Activated CD8-positive, alpha-beta memory T cell treated with anti-CD3 and anti-CD28 coated beads, Interleukin-2, amount 50 U/mL, for 4 hours (primary cell): ENCODE measurements at places on chromosomes 4 and X.

DNA sequence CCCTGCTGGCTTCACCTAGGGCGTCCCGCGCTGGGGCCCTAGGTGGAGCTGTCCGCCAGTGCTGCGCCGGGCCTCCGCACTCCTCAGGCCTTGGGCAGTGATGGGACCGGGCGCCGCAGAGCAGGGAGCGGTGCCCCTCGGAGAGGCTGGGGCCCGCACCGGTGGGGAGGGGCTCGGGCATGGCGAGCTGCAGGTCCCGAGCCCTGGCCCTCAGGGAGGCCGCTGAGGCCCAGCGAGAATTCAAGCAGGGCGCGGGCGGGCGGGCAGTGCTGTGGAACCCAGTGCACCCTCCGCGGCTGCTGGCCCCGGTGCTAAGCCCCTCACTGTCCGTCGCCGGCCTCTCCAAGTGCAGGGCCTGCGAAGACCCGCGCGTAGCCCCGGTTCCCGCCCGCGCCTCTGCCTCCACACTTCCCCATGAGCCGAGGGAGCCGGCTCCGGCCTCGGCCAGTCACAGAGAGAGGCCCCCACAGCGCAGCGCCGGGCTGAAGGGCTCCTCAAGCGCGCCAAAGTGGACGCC, 565.1 kb upstream of the NDST4 start:
- DNase-seq = no peak

DNA sequence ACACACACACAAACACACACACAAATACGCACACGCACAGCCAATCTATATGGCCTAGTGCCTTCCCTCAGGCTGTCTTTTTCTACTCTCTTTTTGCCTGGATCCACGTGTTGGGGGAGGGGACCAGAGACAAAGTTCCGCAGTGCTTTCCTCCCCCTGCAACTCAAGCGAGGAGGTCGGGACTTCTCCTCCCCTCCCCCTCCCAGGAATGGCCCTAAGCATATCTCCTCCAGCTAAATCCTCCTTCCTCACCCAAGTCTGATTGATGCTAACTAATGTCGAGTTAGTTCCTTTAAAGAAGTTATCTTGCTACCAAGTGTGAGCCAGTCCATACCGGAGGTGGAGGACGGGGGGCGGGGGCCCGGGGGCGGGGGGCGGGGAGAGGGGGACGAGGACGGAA, 141.2 kb upstream of the ZIC3 start:
- DNase-seq = no peak

DNA sequence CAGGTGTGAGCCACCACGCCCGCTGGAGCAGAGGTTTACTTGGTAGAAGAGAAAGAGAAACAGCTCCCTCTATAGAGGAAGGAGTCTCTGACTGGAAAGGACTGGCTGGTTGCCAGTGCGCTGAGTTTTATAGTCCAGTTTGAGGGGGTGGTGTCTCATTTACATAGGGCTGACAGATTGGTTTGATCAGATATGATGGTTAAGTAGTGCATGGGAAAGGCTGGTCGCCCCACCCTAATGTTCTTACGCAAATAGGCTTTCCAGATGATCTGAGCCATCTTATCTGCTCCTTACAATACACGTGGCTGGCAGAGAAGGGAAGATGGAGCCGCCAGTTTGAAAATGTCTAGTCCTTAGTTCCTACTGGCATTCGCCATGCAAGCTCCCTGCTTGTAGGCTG, 439.5 kb downstream of the NAF1 start:
- no peak for DNase-seq

DNA sequence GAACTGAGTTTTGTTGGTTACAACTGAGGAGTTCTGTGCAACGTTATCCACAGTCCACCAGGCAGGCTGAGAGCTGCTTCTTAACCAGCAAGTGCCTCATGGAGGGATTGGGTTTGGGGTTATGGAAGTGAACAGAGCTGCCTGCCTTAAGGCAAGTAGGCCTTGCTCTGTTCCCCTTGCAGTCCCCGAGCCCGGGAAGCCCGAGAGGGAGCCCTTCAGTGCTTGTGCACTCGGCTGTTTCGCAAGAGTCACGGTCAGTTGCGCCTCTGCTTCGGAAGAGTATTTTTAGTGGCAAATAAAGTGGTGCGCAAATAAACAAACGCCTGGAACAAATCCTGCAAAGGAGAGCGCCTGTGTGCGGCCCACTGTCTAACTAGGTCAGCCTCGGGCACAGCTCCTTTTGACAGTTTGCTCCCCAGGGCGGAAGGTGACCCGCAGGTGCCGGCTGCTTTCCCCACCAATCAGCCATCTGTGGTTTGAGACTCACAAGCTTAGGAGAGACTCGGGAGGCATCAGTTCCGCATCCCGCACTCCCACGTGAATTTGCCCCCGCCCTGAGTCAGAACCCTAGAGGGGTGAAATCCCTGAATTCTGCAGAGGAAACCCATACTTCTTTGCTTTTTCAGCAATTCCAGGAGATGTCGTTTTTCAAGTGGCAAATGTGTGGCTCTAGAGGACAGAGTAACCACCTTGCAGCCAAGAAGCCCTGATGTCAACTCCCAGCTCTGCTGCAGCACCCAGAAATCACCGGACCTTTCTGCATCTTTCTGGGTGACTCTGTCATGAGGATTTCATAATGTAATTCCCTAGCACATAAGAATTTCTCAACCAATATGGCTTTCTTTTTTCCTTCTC, 56.8 kb downstream of the LGI2 start:
- no peak for DNase-seq

- no peak for DNase-seq
Measured at GRCh38 chr4:173930329-173930967, 353.0 kb downstream of the FBXO8 start.

- no peak for DNase-seq
Measured at GRCh38 chr4:37138019-37138653, 106.4 kb upstream of the NWD2 start.

DNA sequence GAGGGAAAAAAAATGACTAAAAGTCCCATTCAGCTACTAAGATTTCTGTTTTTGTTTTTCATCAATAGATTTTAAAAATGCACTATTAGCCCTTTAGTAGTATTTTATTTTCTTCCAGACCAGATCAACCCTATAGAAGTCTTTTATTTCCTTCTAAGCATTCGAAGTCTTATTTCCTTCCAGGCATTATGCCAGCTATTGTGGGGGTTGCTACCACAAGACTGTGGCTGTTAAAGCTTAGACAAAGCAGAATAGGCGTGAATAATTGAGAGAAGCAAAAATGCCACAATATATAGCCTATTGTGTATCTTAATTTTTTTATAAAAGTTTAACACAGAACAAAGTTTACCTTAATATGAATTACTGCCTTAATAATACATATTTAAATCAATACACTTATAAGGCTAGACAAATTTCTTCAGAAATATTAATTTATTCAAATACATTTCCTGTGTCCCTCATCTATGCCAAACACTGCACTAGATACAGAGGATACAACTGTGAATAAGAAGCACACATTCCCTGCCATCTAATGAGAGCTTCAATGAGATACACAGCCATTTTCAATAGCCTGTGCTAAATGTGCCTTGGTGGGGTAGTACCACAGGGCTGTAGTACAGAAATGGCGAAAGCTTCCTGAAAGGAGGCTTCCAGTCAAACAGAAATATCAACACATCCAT, 33.1 kb downstream of the SLC10A7 start:
- DNase-seq = no peak

- no peak for DNase-seq
Measured at GRCh38 chr4:136841526-136841925, 690.8 kb downstream of the PCDH18 start.

DNA sequence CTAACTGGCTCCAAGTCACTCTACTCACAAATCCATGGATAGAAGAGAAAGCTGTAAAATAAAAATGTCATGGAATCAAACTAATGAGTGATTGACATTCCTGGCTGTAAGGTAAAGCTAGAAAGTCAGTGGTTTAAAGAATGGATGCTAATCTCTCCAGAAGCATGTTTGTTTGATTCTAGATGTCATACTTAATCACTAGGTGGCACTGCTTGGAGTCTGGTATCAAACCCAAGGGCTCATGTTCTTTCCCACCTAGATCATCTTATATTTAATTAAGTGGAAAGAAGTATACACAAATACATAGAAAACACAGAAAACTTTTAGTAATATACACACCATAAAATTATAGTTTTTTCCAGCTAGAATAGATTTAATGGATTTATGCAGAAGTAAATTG, 2666.6 kb downstream of the PCDH7 start:
- DNase-seq = no peak

GRCh38 chrX:39504850-39505259, 592.9 kb downstream of the BCOR start:
- DNase-seq = no peak

- no peak for DNase-seq
Measured at GRCh38 chrX:22912616-22913015, 87.1 kb upstream of the DDX53 start.

DNA sequence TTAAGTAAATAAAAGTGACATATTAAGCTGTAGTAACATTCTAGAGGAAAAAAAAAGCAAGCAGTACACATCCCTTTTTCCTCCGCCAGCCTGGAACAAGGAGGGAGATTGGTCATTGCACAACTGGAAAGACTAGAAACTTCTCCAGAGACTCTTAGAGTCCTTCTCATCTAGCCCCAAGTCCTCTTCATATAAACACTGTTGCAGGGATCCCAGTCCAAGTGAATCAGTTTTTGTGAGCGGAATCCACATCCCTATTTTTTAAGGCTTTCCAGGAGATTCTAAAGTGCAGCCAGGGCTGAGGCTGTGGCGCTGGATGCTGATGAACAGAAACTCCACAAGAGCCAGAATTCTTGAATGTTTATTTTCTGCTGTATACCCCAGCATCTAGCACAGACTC, 23.8 kb downstream of the REELD1 start:
- DNase-seq = no peak

DNA sequence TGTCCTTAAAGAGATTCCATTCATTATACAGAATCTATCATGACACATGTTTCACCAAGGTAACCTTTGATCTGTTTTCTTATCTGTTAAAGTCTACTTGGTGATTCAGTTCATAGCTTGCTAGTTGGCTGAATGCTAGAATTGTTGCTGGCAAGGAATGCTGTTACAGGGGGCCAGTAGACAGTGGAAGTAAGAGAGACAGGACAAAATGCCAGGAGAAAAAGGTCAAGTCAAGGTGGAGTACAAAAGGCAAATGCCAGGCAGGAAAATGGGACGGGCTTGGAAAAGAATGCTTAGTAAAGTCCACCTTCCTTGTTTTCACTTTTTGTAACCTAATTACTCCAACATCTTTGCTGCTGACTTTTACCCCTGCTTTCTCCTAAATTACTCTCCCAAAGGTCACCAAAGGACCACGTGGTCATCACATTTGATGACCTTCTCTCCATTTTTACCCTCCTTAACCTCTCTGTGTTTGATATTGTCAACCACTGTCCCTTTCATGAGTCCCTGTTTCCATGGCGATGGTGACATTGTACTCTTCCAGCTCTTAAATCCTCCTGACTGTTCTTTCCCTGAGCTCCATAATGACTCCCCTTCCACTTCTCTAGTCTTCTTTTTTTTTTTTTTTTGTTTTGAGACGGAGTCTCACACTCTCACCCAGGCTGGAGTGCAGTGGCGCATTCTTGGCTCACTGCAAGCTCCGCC, 24.5 kb upstream of the TAPT1 start:
- no peak for DNase-seq

GRCh38 chr4:25823632-25824031, 39.2 kb downstream of the SEL1L3 start:
- DNase-seq = no peak
